ENCODE measurements at places on chromosomes 5 and 9.

- DNase-seq: no peak
Measured at GRCh38 chr5:18114151-18114757, 480.0 kb downstream of the TAF11L14 start.

DNA sequence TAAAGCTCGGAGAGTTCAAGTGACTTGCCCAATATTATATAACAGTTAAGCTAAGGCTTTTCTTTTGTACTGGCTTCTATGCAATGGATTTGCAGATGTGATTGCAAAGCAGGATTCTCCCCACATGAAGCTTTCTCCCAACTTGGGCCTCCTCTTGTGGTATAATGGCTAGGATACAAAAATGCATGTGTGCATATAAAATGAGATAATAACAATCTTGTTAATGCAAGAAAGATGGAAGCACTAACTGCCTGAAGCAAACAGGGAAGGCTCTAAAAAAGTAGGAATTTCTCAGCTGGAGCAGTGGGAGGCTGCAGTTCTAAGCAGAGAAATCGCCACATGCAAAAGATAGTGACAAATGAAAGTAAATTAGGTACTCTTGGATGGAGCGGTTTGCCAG lies 444.2 kb upstream of the RIOK2 start:
- no peak for DNase-seq

GRCh38 chr5:29214839-29215238 lies 1978.6 kb upstream of the CDH6 start:
- no peak for DNase-seq

DNA sequence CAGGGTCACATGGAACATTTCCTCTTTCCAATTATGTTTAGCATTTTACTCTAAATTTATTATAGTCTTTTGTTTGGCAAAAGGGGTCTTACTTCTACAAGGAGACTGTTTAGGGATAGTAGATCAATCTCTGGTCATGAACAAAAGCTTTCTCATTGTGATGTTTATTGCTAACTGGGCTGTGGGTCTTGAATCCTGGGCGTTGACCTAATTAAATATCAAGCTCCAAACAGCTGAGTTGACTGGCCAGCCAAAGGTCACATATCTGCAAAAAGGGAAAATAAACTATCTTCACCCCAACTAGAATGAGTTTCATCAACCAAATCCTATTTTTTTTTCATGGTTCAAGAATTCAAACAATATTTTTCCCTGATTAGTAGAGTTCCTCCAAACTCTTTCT lies 245.4 kb upstream of the TUT7 start:
- no peak for DNase-seq
